Head of caudate nucleus (tissue), 42 donors: ENCODE measurements at places on chromosomes 7 and 10.

- DNase-seq = no peak
Observed at GRCh38 chr7:23164846-23165245, 17.0 kb upstream of the NUP42 start.

DNA sequence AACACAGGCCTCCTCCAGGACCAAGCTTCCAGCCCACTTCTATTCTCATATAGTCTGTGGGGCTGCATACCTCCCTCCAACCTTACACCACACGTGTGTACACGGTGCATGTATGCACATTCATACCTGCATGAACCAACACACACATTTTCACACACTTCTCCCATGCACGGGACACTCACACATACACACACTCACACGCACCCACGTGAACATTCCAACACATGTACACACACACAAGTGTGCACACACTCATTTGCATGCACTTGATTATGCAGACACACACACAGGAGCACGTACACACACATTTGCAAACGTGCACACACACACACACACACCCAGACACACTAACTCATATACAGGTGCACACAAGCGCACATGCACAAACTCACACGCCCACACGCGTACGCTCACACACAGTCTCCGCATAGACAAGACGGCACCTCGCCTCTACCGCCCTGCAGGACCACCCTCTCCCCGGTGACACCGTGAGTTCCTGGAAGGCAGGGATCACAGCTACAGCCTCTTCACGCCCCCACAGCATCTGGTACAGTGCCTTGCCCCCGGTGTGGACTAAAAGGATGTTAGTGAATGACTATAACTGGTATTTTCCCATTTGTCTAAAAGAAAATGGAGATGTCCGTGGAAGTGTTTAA lies 263.8 kb downstream of the PTPRN2 start:
- DNase-seq = no peak

DNA sequence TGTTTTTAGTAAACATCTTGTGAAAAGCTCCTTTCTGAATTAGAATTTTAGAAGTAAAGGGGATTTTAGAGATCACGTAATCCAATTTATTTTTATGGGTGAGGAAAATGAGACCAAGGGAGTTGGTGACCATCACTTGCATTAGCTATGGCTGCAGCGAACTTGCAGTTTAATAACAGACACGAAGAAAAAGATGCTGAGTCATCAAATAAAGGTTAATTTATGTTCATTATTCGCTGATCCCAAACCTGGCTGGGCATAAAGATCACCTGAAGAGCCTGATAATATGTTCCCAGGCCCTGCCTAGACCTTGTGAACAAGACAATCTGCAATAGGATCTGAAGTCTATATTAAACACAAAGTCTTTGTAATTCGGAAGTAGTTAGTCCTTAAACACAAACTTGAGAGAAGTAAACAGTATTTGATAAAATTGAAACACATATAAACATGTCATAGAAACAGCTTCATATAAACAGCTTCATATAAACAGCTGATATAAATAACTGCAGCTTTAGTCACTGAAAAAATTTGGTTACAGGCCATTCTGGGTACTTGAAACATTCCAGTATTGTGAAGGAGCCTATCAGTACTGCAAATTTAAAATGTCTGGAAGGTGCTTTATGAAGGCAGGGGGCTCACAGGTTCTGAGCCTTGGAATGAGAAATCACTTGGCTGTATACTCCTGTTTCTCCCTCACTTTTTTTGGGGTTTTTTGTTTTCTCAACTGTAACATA lies 16.5 kb downstream of the GPR158 start:
- DNase-seq = no peak

DNA sequence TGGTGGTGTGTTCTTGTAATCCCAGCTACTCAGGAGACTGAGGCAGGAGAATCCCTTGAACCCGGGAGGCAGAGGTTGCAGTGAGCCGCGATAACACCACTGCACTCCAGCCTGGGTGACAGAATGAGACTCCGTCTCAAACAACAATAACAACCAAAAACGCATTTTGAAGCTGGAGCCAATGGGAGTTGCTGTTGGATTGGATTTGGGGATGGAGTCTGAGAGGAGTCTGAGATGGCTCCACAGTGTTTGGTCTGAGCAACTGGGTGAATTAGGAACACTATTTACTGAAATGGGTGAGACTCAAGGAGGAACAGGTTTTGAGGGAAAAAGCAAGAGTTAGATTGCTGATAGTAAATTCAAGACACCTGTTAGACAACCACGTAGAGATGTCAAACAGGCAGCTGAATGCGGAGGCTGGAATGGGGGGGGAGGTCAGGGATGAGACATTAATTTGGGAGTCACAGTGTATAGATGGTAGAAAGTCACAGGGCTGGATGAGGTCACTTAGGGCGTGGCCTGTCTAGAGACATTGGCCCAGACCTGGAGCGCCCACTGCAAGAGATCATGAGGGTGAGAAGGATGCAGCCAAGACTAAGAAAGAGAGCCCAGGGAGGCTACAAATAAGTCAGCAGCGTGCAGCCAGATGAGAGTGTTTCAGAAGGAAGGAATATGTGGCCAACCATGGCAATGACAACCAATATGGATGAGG lies 56.4 kb downstream of the CYCS start:
- no peak for DNase-seq

GRCh38 chr7:15167912-15168311 lies 265.4 kb upstream of the DGKB start:
- DNase-seq = no peak

DNA sequence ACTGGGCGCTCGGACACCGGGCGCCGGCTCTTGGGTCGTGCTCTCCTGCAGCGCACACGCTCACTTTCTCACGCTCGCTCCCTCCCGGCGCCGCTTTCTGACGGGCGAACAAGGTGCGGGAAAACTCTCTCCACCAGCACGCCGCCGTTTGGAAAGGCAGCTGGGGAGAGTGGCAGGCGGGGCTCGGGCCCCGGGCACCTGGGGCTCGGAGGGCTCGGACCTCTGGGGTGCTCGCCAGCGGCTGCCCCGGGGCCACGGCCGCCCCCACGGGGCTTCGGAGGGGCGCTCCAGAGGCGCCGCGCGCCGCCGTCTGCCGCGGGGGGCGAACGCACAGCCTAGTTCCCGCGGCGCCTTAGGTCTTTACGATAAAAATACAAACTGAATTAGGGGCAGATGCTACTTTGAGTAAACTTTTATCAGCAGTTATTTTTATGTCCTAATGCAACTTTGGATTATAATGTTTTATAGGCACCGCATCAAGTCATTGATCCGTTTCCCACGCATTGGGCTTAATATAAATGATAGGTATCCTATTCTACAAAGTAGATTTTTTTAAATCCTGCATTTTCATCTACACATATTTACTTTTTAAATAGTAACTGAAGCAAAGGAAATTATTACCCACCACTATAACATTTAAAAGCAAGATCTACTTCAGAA lies 535 bp upstream of the EPC1 start:
- no peak for DNase-seq

DNA sequence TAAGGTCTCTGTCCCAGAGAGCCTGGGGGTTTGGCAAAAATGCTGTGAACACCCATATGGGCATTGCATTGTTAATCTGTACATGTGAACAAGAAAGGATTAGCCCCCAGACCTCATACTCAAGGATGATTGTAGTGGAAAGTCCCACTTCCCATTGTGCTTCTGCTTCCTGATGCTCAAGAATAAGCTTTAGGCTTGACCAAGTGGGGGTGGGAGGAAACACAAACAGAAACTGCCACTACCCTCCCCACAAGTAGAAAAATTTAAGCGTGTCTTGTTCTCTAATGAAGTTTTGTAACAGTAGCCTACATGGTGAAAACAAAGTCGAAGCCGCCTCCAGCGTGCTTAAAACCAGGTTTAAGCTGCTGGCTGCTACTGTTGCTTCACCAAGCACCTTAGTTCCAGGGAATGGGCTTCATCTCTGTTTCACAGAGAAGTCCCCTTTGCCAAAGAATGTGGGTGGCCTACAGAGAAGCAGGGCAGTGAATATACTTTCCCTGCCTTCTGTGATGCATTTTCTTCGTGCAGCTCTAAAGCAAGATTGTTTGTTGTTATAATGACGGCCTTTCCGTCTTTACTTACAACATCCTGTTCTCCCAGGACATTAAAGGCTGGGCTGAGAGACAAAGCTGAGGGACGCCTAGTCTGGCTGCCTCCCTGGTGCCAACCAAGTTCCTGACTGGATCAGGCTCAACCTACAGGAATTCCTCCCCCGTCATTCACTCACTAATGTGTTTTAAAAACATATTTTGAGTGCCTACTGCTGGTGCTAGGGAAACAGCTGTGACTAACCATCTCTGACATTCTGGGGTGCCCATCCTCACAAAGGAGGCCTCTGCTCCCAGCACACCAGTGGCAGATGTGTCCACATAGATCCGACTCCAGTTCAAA lies 32.1 kb upstream of the CCSER2 start:
- no peak for DNase-seq

GRCh38 chr10:93715345-93715744 lies 13.0 kb upstream of the FRA10AC1 start:
- DNase-seq = no peak

DNA sequence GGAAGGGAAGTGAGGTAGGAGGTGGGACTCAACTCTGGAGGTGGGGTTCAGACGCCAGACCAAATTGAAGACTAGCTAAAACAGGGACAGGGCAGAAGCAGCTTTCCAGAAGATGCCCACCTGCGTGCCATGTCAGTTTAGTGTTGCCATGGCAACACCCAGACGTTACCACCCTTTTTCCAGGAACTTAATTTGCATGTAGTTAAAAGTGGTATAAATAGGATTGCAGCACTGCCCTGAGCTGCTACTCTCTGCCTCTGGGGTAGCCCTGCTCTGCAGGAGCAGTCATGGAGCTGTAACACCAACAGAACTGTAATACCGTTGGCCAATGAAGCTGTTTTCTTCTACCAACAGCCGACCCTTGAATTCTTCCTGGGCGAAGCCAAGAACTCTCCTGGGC lies 93.8 kb downstream of the PRKCQ start:
- no peak for DNase-seq

DNA sequence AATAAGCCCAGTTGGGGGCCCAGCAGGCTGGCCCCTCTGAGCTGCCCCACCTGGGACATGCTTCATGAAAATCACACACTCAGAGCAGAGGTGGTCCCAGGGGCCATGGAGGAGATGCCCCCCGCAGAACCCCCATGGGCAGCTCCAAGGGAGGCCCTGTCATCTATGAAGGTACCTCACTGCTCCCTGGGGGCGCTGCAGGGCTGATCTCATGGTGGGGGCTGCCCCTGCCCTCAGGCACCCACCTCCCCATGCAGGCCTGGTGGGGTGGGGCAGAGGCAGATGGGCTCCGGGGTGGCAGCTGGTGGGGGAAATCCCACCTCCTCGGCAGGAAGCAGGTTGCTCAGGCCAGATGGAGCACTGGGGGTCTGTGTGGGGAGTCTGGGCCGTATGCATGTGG lies 60.5 kb downstream of the YKT6 start:
- no peak for DNase-seq

- DNase-seq = no peak
Observed at GRCh38 chr10:3848005-3848774, 63.2 kb upstream of the KLF6 start.
